Activated CD4-positive, alpha-beta T cell treated with anti-CD3 and anti-CD28 coated beads, Interleukin-2, amount 50 U/mL, for 1 hour (primary cell): ENCODE measurements at places on chromosomes 11 and 22.
A peak's percentile ranks its signal among the peaks of the same experiment; 100 is the strongest.

DNA sequence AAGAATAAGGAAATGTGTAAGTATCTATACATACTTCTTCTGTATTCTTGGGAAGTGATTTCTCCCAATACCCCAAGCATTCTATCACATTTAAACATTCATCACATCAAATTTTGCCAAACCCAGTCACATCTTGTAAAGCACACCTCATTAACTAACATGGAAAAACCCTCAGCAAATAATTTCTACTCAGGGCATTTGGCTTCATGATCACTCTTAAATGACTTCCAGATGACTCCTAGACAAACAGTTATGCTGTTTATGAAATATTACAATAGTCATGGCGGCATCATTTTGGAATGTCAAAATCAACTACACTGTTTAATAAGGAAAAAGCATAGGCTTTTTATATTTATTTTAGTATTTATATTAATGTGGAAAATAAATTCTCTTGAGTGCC, 47.3 kb upstream of the CCDC34 start:
- DNase-seq = no peak

- no peak for DNase-seq
Observed at GRCh38 chr11:118984825-118985224, 13.1 kb upstream of the CENATAC start.

GRCh38 chr11:69691463-69691862, 12.4 kb downstream of the FGF19 start:
- no peak for DNase-seq

DNA sequence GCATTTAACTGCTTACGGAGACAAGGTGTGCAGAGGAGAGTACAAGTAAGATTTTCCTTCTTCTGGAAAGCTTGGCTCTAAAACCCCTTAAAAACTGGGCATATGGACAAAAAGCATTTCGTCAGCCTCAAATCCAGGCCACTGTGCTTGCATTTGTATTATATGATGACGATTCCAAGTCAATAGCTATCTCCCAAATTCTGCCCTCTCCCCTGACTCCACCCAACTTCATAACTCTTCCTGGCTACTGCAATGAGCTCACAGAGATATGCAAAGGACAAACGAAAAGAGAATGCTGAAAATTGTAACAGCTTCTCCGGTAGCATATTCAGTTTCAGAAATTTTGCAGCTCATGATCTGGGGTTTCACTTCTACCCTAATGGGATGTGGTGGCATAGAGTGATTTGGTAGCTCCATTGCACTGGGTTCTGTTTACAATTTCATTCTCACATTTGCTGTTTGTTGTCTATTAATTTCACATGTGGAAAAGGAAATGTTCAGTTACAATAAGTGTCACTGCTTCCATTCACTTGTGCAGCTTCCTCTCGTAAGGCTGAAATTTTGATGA, 45.6 kb upstream of the CHRM4 start:
- no peak for DNase-seq

GRCh38 chr22:45571089-45571488, 68.4 kb downstream of the FBLN1 start:
- no peak for DNase-seq

- DNase-seq = no peak
Observed at GRCh38 chr11:24199461-24199860, 297.4 kb upstream of the LUZP2 start.

DNA sequence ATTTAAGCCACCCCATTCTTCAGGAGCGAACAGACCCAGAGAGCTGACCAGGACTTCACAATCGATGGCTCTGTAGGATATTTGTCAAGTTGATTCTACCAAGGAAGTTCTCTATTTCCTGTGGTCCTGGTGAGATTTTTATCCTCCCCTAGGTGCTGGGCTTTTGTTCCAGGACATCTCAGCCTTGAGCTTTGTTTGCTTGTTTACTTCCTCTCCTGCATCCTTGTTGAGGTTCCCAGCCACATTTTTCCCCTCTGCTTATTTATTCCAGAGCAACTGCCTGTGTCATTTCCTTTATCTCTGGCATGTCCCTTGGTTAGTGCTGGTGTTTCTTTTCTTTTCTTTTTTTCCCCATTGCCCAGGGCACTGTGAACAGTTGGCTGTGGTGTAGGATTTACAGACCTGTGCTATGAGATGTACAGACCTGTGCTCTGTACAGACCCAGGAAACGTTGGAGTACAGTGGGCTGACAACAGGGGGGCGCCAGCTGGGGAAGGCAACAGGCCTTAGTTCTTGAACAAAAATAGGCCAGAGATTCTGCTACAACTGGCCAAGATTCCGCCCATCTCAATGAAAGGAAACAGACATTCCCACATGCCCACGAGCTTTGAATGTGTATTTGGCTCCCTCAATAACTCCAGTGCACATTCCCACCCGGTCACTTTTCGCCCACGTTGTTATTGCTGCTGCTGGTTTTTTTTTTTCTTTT, 235.9 kb upstream of the DDI1 start:
- DNase-seq = no peak

GRCh38 chr22:22710719-22711531, 66.5 kb downstream of the GGTLC2 start:
- DNase-seq = peak; percentile 78

GRCh38 chr11:61754534-61755482, 2.4 kb downstream of the MYRF start:
- no peak for DNase-seq

DNA sequence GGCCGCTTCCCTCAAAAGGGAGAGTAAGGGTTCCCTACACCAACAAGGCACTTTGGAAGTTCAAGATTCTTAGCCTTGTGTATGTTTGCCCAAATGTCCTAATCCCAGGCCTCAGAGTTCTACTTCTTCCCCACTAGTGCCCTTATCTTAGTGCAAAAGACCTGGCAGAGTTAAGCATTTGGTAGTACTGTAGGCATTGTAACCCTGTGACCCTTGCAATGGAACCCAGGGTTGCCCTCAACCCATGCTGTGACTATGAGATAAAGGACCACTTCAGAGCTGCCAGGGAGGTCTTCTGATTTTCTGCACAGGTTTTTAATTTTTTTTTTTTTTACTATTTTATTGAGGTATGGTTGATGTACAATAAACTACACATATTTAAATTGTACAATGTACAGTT, 65.1 kb downstream of the C11orf65 start:
- no peak for DNase-seq

- DNase-seq = no peak
Observed at GRCh38 chr11:32472226-32472625, 36.9 kb upstream of the WT1 start.

GRCh38 chr11:73598719-73599379, 937 bp upstream of the FAM168A start:
- no peak for DNase-seq

DNA sequence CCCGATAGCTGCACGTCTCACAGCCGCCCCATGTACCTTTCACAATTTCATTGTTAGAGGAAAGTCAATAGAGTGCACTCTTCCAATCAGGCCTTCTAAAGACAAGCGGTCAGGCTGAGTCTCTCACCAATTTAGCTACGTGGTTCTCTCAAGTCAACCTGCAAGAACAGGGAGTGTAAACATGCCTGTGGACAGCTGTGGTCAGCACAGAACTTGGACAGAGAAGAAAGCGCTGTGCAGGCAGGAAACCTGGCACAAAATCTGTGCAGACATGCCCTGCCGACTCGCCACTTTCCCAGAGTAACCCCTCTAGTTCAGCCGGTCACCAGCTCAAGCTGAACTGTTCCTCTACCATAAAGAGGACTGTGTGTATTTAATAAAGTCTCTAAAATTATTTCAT, 39.5 kb downstream of the CHKA start:
- DNase-seq = no peak

GRCh38 chr11:3056296-3057068, 741 bp downstream of the CARS1 start:
- no peak for DNase-seq

GRCh38 chr11:12704049-12704448, 29.8 kb downstream of the TEAD1 start:
- no peak for DNase-seq

DNA sequence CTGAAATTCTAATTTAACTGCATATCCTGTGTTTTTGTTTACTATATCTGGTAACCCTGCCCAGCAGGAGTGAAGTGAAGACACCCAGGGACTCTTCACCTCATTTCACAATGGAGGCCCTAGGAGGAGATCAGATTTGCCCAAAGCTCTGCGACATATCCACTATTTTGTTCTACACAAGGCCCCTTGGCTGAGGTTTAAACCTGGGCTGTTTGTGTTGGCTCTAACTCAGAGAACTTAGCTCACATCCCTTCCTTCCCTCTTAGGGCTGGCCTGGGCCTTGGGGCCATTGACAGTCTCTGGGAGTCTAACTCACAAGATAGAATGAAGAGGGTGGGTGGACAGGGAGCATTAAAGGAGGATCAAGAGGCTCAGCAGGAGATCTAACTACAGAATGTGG, 8.2 kb upstream of the PLA2G3 start:
- no peak for DNase-seq

DNA sequence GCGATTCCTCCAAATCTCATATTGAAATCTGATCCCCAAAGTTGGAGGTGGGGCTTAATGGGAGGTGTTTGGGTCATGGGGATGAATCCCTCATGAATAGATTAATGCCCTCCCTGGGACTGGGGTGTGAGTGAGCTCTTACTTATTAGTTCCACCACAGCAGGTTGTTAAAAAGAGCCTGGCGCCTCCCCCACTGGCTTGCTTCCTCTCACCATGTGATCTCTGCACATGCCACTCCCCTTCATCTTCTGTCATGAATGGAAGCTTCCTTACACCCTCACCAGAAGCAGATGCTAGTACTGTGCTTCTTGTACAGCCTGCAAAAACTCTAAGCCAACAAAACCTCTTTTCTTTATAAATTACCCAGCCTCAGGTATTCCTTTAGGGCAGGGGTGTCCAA, 8.8 kb downstream of the RRAS2 start:
- DNase-seq = no peak

DNA sequence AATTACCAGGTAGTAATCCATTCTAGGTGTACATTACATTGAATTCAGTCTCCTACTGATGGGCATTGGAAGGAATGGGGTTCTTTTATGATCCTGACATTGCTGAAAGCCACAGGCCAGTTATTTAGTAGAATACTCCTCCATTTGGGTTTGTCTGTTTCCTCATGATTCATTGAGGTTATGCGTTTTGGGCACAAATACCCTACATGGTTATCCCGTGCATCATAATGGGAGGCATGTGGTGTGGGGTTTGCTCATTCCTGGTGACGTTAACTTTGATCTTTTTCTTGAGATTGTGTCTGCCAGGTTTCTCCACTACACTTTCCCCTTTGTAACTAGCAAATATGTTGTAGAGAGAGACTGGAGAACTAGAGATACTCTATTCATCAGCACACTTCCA, 5.5 kb downstream of the FOLR3 start:
- no peak for DNase-seq
